KG1 (cell line): ENCODE measurements at places on chromosomes 7 and 10.
A peak's percentile ranks its signal among the peaks of the same experiment; 100 is the strongest.

DNA sequence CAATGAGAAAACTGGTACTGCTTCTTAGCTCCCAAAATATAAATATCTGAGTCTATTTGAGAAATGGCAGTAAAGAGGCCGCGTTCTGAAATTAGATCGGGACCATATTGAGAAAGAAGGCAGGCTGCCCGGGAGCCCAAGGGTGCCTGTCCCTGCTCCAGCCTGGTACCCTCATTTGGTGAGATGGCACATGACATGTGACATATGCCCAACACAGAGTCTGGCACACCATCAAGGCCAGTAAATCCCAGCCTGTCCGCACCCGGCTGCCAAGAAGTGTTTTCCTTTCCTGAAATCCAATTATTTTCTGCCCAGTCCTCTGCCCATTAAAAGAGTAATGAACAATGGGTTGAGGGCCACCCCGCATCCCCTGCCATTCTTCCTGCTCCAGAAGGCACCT lies 66.4 kb downstream of the CDH23 start:
- DNase-seq, result no peak

DNA sequence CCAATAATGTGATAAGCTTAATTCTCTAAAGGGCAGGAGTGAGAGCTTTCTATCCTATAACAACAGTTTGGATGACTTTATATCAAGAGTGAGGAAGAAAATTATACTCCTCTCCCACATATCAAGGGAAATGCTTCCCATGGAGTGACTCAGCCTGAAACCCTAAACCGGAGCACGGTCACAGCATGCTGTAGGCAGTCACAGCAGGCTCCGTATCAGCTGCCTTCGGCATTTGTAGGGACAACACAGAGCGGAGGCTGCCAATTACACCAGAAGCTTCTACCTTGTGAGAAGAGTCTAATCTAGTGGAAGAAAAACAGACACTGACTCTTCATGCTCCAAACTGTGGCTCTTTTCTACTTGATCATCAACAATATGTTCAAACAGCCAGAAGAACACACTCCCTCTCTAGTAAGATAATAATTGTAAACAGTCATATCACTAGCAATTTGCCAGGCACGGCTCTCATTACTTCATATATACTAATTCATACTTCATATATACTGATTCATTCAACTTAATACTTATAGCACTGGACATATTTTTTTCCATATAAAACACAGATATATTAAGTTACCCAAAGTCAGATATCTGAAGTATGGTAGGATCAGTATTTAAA lies 65.9 kb downstream of the DGKB start:
- no peak for DNase-seq

- no peak for DNase-seq
These were observed 227.8 kb upstream of the INHBA start for GRCh38 chr7:41930538-41931262.

DNA sequence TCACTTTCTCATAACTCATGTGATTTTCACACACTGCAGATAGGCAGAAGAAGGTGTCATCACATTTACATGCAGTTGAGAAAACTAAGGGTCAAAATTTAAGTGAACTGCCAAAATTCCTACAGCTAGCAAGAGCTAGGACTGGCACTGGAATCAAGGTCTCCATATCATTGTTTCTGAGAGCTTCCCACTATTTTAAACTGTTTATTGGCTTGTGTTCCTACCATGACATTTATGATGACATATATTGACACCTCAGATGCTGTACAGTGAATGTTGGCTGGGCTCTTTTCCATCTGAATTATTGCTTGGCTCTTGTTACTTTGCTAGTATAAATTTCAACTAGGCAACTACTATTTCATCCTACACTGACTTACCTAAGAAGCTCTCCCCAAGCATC lies 2.0 kb downstream of the THSD7A start:
- DNase-seq, result no peak

- no peak for DNase-seq
These were observed 229.7 kb downstream of the FANK1 start for GRCh38 chr10:126126023-126126422.

GRCh38 chr7:109864230-109864629 lies 1226.7 kb upstream of the LRRN3 start:
- DNase-seq, result no peak

DNA sequence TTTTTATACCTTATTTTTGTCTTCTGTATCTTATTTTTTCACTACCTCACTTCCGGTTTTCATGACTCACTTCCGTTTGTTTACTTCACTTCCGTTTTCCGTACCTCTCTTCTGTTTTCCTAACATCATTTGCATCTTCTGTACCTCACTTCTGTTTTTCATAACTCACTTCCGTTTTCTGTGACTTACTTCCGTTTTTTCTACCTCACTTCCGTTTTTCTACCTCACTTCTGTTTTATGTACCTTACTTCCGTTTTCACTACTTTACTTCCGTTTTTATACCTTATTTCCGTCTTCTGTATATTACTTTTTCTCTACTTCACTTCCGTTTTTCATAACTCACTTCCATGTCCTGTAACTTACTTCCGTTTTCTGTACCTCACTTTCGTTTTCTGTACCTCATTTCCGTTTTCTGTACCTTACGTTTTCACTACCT lies 492.5 kb upstream of the AKR1E2 start:
- peak; percentile 59 for DNase-seq

DNA sequence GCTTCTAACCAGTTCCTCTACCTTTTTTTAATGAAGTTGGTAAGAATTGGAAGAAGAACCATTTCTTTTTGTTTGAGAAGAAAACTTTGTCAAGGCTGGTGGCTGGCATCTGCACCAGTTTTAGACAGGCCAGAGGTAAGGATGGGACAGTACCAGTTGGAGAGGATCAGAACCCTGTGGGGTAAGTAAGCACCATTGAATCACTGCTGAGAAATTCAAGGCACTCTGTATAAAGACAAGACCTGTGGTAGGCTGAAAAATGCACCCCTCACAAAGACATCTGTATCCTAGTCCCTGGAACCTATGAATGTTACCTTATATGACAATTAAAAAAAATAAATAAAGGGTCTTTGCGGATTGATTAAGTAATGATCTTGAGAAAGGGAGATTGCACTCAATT lies 166.7 kb upstream of the NRP1 start:
- no peak for DNase-seq

- DNase-seq, result no peak
These were observed 30.2 kb upstream of the CXCL12 start for GRCh38 chr10:44415121-44415520.
